ENCODE measurements at places on chromosomes 11 and 22.
A peak's percentile ranks its signal among the peaks of the same experiment; 100 is the strongest.

DNA sequence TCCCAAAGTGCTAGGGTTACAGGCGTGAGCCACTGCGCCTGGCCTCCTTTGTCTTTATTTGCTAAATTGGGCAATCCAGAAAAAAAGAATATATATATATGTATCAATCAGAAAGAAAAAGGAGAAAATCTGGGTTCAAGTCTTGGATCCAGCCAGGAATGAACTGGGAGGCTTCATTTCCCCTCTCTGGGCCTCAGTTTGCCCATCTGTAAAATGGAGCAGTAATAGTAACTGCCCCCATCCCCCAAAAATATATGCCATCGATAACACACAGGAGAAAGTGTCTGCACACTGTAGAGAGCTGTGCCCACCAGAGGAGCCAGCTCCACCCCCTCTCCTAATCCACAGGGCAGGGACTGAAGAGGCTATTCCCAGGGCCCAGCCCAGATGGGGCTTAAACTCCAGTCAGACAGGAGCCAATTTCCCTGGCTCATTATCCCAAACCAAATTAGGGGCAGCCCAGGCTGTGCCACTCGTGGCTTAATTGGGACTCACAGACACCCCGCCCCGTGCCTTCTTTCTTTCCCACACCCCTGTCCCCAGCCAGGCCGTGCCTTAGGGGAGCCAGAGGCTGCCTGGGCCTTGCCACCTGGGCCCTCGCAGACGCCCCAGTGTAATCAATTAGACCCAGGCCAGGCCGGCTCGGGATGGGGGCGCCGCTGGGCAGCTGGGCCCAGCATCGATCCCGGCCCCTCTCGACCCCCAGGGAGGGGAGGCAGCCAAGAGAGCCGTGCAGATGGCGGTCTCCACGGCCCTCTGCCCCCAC is 171.5 kb downstream of the MN1 start:
- DNase-seq, result no peak

DNA sequence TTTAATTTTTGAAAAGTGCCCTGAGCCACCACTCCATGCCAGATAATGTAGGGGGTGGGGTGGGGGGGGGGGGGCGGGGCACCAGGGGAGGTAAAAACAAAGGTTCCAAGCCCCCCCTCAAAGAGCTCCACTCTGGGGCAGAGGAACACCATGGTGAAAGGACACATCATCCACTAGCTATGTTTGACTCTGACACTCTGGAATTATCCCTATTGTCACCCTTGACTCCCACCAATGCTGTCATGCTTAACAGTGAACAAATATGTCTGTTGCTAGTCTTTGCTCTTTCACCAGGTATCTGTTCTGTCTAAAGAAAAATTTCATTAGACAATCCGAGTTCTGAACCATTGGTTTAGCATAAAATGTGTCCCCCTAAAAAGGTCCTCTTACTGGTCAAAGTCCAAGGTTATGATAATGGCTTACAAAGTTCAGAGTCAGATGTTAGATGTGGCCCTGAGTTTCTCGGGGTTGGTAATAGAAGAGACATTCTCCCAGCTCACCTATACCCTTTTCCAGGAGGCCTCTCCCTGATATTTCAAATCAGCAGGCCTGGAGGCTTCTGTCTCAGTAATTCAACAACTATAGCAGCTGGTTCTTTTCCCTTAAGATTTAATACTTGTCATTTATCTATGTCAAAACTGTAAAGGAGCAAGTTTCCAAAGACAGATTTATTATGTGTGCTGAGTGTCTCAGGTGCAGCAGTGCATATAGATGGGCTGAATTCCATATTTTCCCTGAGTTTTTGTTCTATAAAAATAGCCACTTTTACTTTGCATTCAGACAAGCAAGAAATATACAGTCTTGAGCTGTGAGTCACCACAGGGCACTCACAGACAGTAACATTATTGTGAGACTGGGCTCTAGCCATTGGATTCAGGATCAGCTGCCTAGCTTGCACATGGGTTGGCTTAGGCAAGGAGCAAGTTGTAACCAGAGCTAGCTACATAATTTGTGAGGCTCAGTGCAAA is 174.1 kb downstream of the CSNK2A3 start:
- DNase-seq, result peak; percentile 78

DNA sequence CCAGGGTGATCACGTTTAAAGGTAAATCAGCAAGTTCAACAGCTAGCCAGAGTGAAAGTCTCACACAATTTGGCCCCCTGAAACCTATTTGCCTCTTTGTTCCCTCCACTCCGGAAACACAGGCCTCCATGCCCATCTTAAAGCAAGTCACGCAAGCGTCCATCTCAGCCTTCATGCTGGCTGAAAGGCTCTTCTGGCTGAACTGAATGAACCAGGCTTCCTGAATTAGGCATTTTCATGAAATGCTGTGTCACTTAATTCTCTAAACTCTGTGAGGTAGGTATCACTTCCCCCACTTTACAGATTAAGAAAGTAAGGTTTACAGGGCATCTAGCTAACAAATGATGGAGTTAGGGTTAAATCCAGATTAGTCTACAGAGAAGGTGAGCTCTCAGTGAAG is 1.4 kb downstream of the SLC25A17 start:
- no peak for DNase-seq

- DNase-seq, result peak; percentile 47
Observed at GRCh38 chr22:41917903-41918791, 3.3 kb upstream of the SHISA8 start.

- DNase-seq, result no peak
Observed at GRCh38 chr11:106670069-106670468, 348.2 kb downstream of the GUCY1A2 start.

DNA sequence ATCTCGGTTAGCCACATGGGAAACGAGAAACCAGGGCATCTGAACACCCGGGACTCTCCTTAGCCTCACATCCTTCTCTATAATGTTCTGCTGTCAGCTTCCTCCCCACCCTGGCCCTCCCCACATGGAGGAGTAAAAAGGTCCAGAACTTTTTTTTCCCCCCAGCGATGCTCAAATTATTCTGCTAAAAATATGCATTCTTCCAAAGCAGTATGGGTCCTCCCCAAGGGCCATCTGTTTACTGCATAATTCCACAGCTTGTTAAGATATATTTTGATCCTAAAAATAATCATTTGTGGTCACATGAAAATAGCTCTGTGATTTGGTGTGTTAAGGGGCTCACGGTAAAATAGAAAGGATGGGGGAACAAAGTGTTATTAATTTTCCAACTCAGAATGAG is 281.5 kb upstream of the NARS2 start:
- DNase-seq, result no peak

DNA sequence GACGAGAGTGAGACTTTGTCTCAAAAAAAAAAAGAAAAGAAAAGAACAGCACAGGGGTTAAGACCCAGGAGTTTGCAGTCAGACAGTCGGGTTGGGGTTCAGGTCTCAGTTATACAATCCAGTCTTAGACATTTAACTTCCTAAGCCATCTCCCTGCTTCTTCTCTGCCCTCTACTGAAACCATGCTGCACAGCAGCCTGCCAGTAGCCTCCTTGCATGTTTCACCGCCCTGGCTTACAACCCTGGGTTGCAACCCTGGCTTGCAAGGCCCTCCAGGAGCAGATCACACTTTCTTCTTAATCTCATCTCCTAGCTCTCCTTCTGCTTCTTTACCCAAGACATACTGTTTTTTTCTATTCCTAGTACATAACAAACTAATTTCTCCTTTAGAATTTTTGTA is 5.9 kb upstream of the B3GAT3 start:
- no peak for DNase-seq

GRCh38 chr11:7256943-7257342 is 5.2 kb downstream of the SYT9 start:
- no peak for DNase-seq

DNA sequence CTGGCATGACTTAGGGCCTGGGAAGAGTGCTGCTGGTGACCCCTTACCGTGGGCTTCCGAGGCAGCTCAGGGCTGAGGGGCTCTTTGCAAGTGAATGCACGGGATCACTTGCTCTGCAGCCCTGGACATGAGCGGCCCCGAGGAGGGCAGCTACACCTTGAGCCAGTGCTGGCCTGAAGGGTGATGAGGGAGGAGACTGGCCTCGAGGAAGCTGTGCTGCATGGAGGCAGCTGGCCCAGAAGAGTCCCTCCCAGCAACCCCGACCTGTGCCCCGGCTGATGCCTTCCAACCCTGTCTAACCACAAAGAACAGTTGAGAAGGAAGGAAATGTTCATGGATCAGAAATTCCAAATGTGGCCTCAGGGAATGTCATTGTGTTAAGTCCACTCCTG is 45.2 kb downstream of the TBX1 start:
- DNase-seq, result peak; percentile 42

DNA sequence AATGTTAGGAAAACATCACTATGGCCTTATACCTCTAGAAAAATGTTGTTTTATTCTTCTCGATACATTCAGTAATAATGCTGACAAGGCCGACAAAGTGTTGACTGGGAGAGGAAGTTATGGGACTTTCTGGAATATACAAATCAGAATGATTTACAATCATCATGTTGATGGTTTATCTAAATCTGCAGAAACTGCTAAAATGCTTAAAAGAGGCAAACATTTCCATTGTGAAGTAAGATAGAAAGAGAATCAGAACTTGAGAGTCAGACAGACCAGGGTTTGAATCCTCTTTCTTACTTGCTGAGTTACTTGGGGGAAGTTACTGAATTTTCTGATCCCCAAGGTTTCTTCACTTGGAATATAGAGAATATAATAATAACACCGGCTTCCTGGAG is 89.4 kb downstream of the CD44 start:
- DNase-seq, result no peak

DNA sequence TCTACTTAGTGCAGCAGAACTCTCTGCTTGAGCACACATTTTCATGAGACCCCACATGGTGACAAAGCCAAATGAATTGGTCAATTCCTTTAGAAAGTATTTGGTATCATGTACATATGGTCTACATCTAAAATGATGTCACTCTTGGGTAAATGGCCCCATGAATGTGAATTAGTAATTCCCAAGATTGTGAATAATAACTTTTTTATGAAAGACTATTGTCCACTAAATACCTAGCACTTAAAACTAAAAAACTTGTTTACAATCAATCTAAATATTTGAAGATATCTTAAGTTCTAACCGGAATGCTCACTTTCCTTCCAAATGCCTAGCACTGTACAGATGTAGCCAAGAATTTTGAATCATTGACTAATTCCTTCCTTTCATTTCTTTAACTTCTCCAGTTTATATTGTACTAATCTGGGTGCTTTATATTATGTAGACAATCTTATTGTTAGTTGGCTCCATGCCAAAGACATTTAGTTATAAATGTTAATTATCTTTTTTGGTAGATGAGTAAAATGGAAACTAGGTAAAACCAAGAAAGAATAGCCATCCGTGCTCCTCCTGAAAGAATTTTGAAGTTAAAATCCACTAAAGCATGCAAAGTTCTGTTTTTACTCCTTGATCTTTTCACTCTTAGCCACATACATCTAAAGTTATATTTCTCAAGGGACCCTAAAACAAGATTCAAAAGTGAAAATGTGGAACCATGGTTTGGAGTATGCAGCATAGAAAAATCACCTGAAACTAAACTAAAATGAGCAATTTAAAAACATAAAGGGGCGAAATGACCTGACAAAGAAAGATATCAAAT is 145.0 kb upstream of the ARHGAP20 start:
- DNase-seq, result no peak

GRCh38 chr11:86931548-86932258 is 23.5 kb downstream of the FZD4 start:
- peak; percentile 63 for DNase-seq

- DNase-seq, result peak; percentile 39
Observed at GRCh38 chr22:42437488-42438292, 5.5 kb upstream of the NFAM1 start.

DNA sequence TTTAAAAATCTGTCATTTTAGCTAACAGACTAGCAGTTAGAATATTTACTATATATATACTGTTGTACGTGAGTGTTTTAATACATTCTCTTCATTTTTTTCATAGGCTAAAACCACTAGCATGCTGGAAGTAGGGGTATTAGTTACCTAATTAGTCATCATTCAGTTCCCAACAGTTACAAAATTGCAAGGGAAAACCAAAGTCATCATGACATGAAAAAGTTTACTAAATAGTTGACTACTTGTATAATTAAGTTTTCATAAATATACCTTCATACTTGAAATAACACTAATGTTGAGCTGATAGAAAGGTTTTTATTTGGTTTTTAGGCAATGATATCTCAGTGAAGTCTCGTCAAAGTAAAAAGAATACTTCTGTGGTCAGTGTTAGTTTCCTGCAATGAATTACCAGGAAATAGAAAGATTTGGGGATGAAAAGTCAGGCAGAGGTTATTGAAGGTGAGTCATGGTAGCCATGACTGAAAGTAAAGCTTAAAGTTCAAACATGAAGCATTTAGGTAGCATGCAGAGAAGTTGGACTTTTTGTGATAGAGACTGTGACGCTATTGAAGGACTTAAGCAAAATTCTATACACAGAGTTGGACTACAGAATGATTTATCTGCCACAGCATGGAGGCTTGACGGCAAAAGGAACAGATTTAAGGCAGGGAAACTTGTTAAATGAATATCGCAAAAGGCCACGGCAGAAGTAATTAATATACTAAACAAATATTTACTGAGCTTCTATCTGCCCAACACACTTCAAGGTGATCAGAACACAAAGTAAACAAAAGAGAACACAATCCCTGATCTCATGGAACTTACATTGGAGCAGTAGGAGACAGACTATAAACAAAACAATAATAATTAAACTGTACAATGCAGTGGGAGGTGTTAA is 828.1 kb upstream of the FAT3 start:
- peak; percentile 16 for DNase-seq

DNA sequence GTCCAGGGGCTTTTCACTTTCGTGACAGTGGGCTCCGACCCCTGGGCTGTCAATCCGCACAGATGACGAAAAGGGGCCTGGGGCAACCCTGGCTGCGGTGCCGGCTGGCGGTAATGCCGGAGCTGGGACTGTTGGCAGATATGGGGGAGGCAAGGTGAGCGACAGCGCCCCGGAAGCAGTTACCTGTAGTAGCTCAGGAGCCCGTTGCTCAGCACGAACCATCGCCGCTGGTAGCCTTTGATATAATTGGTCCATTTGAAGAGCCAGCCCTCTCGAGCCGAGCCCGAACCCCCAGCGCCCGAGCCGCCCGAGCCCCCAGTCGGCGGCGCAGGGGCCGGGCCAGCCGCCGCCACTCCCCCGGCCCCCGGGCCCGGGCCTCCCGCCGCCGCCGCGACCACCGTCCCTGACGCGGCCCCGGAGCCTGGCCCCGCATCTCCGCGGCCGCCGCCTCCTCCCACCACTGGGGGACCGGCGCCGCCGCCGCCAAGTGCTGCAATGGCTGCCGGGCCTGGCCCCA is 396 bp downstream of the OSBP start:
- DNase-seq, result peak; percentile 13

DNA sequence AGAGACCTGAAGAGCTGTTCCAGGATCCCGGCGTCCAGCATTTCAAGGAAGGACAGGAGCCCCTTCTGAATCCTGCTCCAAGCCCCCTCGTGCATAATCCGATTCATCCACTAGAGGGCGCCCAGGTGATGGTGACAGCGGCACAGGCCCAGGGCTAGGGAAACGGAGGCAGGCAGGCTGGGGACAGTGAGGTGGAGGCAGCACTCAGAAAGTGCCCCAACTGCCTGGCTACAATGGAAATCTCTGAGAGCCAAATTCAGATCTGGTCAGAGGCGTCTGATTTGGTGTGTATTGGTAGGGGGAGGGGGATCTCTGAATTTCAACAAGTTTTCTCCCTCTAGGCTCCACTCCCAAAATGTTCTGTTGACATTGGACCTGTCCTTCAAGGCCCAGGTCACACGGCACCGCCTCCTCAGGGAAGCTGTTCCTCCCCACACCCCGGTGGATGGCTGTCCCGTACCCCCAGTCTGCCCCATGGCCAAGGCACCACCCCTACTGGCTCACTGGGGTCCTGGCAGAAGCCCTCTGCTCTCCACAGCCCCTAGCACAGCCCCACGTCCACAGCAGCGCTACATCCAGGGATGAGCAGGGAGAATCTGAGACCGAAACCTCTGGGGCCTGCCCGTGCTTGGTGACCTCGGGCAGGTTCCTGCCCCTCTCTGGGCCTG is 142.9 kb downstream of the CRYBB2 start:
- peak; percentile 4 for DNase-seq

- DNase-seq, result no peak
Observed at GRCh38 chr22:41311487-41311886, 10.2 kb downstream of the ZC3H7B start.
